ENCODE measurements at places on chromosomes 2 and 18.

GRCh38 chr2:134745023-134745422 is 26.2 kb upstream of the TMEM163 start:
- no peak for DNase-seq

DNA sequence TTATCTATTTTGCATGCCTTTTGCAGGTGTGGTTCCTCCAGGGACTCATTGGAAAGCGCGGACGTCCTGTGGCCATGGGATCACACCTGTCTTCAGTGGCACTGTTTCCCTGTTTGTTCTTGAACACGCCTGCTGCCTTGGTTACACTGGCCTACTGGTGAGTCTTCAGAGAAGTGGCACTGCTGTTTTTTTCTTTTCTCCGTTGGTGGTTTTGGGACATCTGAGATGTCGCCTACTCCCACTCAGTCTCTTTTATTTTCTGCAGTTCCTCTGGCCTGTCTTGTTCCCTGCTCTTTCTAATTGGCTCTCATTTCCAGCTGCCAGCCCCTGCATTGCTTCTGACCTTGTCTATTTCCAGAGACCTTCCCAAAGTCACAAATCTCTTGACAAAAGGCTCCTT is 35.7 kb upstream of the POU3F3 start:
- no peak for DNase-seq

- no peak for DNase-seq
These were observed 21.0 kb upstream of the PTMA start for GRCh38 chr2:231687133-231687852.

GRCh38 chr18:10289251-10289650 is 165.2 kb upstream of the APCDD1 start:
- DNase-seq, result no peak

DNA sequence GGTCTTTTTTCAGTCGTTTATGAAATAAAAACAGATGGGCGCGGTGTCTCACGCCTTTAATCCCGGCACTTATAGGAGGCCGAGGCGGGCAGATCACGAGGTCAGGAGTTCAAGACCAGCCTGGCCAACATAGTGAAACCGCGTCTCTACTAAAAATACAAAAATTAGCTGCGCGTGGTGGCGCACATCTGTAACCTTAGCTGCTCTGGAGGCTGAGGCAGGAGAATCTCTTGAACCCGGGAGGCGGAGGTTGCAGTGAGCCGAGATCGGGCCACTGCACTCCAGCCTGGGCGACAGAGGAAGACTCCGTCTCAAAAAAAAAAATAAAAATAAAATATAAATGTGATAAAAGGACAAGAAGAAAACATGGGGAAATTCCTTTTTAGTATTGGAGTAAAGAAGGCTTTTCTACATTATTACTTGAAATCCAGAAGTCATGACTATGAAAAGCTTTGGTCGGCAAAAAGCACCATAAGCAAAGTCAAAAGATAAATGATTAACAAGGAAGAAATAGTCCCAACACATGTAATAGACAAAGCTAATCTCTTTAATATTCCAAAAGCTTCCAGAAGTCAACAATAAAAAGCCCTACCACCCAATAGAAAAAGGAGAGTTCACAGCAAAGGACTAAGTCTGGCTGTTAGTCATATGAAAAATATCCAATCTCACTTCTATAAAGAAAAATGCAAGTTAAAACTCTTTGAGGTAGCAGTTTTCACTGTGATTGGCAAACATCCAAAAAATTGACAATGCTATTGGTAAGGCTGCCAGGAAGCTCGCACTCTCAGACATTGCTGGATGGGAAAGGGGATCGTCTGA is 1.4 kb upstream of the FAM168B start:
- no peak for DNase-seq

DNA sequence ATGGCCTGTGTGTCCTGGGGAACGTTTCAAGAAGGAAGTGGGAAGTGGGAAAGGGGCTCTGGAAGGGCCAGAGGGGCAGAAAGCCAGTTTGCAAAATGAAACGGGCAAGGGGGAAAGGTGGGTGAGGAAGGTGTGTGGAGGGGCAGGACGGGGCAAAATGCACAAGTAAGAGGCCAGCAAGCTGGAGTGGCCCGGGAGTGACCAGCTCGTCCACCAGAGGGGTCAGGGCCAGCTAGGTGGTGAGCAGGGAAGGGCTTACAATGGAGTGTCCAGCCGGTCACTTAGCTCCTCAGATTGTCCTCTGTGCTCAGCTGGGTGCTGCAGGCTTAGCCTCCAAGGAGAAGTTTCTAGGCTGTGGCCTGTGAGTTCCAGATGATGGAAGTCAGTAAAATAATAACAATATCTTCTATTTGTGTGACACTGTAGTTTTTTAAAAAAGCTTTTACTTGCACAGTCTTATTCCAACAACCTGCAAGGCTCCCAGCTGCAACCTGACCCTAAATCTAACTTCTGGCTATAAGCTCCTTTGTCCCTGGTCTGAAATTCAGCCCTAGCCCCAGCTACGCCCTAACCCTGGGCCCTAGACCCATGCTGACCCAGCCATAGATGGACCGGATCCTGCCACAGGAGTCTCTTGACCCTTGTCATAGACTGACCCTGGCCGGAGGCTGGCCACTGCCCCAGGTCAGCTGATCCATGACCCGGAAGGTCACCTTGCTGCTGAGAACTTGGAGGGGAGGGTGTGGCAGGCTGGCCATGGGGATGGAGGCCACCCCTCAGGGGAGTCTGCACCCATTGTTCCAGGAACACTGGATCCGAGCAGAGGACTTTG is 29.2 kb downstream of the MYO7B start:
- no peak for DNase-seq

- no peak for DNase-seq
These were observed 91.2 kb downstream of the MTA3 start for GRCh38 chr2:42659609-42660008.
